ENCODE measurements at places on chromosomes 5 and 9. TPM values are rescaled to one million over a fixed set of nuclear protein-coding genes. Genes with fewer than 3 reads are reported as not detected.

GRCh38 chr9:23769307-23769935, 56.6 kb downstream of the ELAVL2 start:
- H3K27ac ChIP-seq, result no peak overlapping the region

GRCh38 chr5:168931638-168932345, 352.6 kb upstream of the PANK3 start:
- H3K36me3 ChIP-seq, result no peaks in the 10 kb centered on the region
- H3K4me1 ChIP-seq, result peaks cover 3% of the 10 kb centered on the region
- H3K27me3 ChIP-seq, result peaks cover 6% of the 10 kb centered on the region
- no peak overlapping the region for H3K27ac ChIP-seq
- DNase-seq, result peak; percentile 14
- H3K4me3 ChIP-seq, result no peak overlapping the region

DNA sequence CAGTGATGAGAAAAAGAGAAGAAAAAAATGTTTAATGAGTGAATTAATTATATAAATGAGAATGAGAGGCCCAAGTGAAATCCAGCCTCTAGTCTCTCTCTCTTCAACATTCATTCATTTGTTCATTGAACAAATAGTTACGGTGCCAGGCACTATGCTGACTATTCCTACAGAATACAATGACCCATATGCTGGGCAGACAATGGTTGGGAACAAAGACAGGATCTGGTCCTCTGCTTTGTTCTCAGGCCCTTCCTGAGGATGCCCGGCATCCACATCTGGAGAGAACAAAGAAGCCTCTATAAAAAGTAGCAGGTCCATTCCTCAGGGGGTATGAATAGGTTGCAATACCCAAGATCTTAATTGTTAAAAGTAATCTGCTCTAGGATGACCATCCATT, 6.9 kb downstream of the ADAM19 start:
- H3K4me3 ChIP-seq, result no peak overlapping the region
- DNase-seq, result no peak
- peaks cover 53% of the 10 kb centered on the region for H3K4me1 ChIP-seq
- H3K27ac ChIP-seq, result peak overlapping the region; percentile 2

Gene ADRB2
- total RNA-seq, result 0.09 TPM

- H3K36me3 ChIP-seq, result peaks cover 2% of the 10 kb centered on the region
- H3K4me3 ChIP-seq, result no peak overlapping the region
- no peaks in the 10 kb centered on the region for H3K27me3 ChIP-seq
- DNase-seq, result no peak
- no peaks in the 10 kb centered on the region for H3K4me1 ChIP-seq
- no peak overlapping the region for H3K27ac ChIP-seq
These were observed 872.6 kb downstream of the DTWD2 start for GRCh38 chr5:118115791-118116190.
